Esophagus squamous epithelium (tissue), 5 donors: ENCODE measurements at places on chromosomes 6 and 20. TPM values are rescaled to one million over a fixed set of nuclear protein-coding genes. Genes with fewer than 3 reads are reported as not detected.

Gene CCND3
- total RNA-seq: 38.1 TPM

Gene DHX16
- total RNA-seq: 23.2 TPM

Gene OSER1
- 27.0 TPM for total RNA-seq

Gene GPLD1
- 0.92 TPM for total RNA-seq

Gene OR12D3
- not detected for total RNA-seq

Gene PSMB8
- 135 TPM for total RNA-seq

Gene SYNDIG1
- total RNA-seq: not detected

Gene LPIN3
- 38.6 TPM for total RNA-seq

Gene SLA2
- 1.9 TPM for total RNA-seq

Gene SLC22A23
- total RNA-seq: 40.0 TPM

Gene NR2E1
- not detected for total RNA-seq
